ENCODE measurements at places on chromosomes 6 and 20. TPM values are rescaled to one million over a fixed set of nuclear protein-coding genes. Genes with fewer than 3 reads are reported as not detected.

The ZFP57 gene
- not detected for total RNA-seq

The SLC24A3 gene
- not detected for total RNA-seq

The AIF1 gene
- total RNA-seq, result not detected

The SYNE1 gene
- total RNA-seq, result 23.8 TPM

The SIRPD gene
- total RNA-seq, result not detected

Measured in A549 treated with Mapracorat at 1 μM for 4 hours (cell line).